ENCODE measurements at places on chromosomes 13 and 19. TPM values are rescaled to one million over a fixed set of nuclear protein-coding genes. Genes with fewer than 3 reads are reported as not detected.

Gene SGCG
- total RNA-seq, result 1.3 TPM

- H3K4me1 ChIP-seq, result peaks cover 19% of the 10 kb centered on the region
- peak overlapping the region; percentile 85 for H3K4me3 ChIP-seq
- peaks cover 13% of the 10 kb centered on the region for H3K36me3 ChIP-seq
- no peak for DNase-seq
Measured at GRCh38 chr19:40444825-40445312, 734 bp upstream of the SERTAD3 start.

- no peak within 1 kb of the TSS for H3K4me3 ChIP-seq
- no peaks in the 10 kb centered on the region for H3K27me3 ChIP-seq
- H3K36me3 ChIP-seq, result no peaks in the 10 kb centered on the region
- DNase-seq, result no peak
- H3K4me1 ChIP-seq, result peaks cover 3% of the 10 kb centered on the region
Measured at GRCh38 chr19:54100561-54100960, at the start of gene OSCAR. OSCAR (minus strand) TSS chr19:54100803; CDS start chr19:54100792, 11 bp downstream.

DNA sequence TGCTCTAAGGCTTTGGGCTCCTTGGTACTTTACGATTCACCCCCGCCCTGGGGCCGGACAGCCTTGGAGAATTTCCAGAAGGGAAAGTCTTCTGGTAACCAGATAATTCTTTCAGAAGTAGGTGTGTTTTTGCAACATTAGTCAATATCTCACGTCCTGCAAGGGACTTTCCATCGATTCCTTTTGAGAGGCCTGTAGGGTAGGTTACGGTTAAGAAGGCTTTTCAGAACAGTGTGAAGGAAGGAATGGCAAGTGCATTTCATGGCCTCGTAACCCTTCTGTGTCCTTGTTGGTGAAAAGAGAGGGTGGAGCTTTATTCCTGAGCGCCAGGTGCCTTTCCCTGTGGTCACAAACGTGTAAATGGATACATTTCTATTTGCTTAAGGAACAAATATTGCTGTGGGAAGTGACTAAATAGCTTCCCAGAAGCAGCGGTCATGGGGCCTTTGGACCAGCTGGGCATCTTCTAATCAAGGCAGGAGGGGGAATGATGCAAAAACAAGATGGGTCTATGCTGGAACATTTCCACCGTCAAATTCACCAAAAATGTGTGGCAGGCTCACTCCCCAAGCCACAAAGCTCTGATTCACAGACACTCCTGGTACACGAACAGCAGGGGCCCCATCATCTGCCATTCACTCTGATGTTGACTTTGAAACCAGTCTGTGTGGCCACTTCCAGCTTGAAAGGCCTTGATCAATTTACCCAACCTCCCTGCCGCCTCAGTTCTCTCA, 99.2 kb downstream of the ANKRD10 start:
- H3K27ac ChIP-seq, result no peak overlapping the region
- no peaks in the 10 kb centered on the region for H3K36me3 ChIP-seq
- H3K4me3 ChIP-seq, result no peak overlapping the region
- DNase-seq, result no peak
- no peaks in the 10 kb centered on the region for H3K4me1 ChIP-seq

Gene CEACAM16
- total RNA-seq, result not detected

Gene LILRB2
- 0.09 TPM for total RNA-seq

DNA sequence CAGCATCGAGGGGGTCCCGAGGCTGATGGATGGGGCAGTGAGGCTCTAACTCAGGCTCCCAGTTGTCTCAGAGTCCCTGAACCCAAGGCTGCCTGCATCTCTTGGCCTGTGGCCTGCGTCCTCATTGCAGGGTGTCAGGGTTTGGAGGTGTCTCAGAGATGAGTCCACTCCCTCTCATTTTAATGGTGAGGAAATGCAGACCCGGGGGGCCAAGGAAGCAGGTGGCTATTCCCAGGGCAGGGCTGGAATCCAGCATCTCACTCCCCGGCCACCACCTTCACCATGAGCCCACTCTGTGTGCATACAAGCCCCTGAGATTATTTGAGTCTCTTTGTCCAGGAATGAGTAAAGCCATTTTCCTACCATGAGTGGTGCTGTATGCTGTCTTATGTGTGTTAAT, 21.4 kb downstream of the TEX29 start:
- peak; percentile 3 for DNase-seq
- no peak overlapping the region for H3K4me3 ChIP-seq
- no peaks in the 10 kb centered on the region for H3K27me3 ChIP-seq
- no peaks in the 10 kb centered on the region for H3K36me3 ChIP-seq
- no peak overlapping the region for H3K27ac ChIP-seq

DNA sequence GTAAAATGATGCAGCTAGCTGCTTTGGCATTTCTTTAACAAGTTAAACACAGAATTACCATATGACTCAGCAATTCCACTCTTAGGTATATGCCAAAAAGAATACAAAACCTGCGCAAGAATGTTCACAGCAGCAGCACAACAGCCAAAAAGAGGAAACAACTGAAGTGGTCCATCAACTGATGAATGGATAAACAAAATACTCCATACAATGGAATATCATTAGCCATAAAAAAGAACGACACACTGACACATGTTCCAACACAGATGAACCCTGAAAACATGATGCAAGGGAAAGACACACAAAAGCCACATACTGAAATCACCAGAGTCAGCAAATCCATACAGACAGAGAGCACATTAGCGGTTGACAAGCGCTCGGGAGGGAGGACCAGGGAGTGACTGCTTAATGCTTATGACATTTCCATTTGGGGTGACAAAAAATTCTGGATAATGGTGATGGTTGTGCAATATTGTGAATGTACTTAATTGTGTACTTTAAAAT, 3.0 kb downstream of the PCID2 start:
- H3K36me3 ChIP-seq, result no peaks in the 10 kb centered on the region
- DNase-seq, result no peak
- no peak overlapping the region for H3K27ac ChIP-seq
- H3K4me3 ChIP-seq, result no peak overlapping the region
- H3K27me3 ChIP-seq, result no peaks in the 10 kb centered on the region
- H3K4me1 ChIP-seq, result no peaks in the 10 kb centered on the region

Gene LRRC4B
- 7.9 TPM for total RNA-seq

- no peaks in the 10 kb centered on the region for H3K4me1 ChIP-seq
- no peak overlapping the region for H3K27ac ChIP-seq
- DNase-seq, result no peak
Measured at GRCh38 chr13:98263841-98264240, 86.8 kb upstream of the RNF113B start.

DNA sequence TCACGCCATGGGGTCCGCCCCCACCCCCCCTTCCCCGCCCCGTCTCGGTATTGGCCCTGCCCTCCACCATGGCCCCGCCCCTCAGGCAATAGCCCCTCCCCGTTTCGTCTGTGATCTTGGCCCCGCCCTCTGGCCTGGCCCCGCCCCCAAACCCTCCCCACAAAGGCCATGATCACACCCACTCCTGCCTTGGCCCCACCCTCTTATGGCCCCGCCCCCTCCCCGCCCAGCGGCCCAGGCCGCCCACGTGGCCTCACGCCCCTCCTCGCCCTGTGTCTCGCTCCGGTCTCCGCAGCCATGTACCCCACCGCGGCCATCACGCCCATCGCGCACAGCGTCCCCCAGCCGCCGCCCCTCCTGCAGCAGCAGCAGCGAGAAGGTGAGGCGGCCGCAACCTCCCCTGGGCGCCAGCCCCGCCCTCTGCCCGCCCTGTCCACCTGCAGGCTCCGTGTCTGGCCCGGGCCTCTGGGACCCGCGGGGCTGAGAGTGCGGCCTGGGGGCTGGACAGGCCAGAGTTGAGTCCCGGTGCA, 61.3 kb downstream of the CELF5 start:
- H3K27ac ChIP-seq, result no peak overlapping the region
- H3K36me3 ChIP-seq, result no peaks in the 10 kb centered on the region
- peak overlapping the region; percentile 21 for H3K4me3 ChIP-seq
- peaks cover 2% of the 10 kb centered on the region for H3K4me1 ChIP-seq
- DNase-seq, result no peak

GRCh38 chr13:19910336-19911072, 47.1 kb upstream of the ZMYM5 start:
- H3K4me1 ChIP-seq, result no peaks in the 10 kb centered on the region
- no peak for DNase-seq
- H3K4me3 ChIP-seq, result no peak overlapping the region
- no peaks in the 10 kb centered on the region for H3K36me3 ChIP-seq
- no peaks in the 10 kb centered on the region for H3K27me3 ChIP-seq

DNA sequence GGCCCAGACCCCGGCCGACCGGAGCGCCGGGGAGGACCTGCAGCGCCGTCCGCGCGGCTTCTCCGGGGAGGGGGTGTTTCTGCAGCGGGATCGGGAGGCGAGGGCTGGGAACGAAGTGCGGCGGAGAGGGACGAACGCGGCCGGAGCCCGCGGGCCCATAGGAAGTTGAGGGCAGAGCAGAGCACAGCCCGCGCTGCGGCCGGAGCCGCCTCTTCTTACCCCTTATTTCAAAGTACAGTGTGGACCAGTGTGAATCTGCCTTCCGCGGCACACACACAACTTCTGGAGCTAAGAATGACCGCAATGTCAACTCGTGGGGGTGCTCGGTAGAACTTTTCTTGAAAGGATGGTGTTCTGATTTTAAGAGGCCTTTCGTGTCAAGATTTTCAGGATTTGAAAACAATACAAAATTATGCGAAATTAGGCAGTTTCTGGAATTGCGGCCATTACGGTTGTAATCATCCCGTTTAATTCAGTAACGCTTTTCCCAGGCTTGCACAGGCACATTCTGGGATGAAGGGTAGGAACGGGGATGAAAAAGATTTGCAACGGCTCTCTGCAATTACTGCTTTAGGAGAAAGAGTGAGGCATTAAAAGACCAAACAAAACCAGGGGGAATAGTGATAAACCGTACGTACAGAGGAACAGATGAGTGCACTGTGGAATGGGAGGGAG, 821 bp downstream of the TDRD3 start:
- DNase-seq, result peak; percentile 43
- H3K4me3 ChIP-seq, result peak overlapping the region; percentile 73
- no peaks in the 10 kb centered on the region for H3K27me3 ChIP-seq
- H3K36me3 ChIP-seq, result no peaks in the 10 kb centered on the region
- peaks cover 13% of the 10 kb centered on the region for H3K4me1 ChIP-seq
- peak overlapping the region; percentile 96 for H3K27ac ChIP-seq

DNA sequence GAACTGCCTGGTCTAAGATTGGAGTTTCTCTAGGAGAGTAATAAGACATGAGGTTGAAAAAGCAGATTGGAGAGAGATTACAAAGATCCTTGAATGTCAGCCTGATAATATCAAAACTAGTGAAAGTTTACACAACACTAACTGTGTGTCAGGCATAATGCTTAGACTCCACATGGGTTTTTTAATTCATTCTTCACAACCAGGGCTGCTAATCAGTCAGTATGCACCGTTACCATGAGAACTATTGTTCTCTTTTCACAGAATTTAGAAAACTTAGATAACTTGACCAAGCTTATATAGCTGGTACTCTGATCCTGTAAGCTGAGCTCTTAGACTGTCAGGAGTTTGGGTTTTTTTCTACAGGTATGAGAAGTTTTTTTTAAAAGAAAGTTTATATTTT, 46.6 kb upstream of the TSC22D1 start:
- no peaks in the 10 kb centered on the region for H3K36me3 ChIP-seq
- no peaks in the 10 kb centered on the region for H3K4me1 ChIP-seq
- DNase-seq, result no peak
- H3K27me3 ChIP-seq, result no peaks in the 10 kb centered on the region
- H3K4me3 ChIP-seq, result no peak overlapping the region

Gene SIGLEC12
- 0.91 TPM for total RNA-seq

GRCh38 chr13:55576389-55576788, 1564.3 kb upstream of the PRR20A start:
- no peaks in the 10 kb centered on the region for H3K4me1 ChIP-seq
- DNase-seq, result no peak
- H3K4me3 ChIP-seq, result no peak overlapping the region
- no peaks in the 10 kb centered on the region for H3K36me3 ChIP-seq
- H3K27ac ChIP-seq, result no peak overlapping the region

Gene TTYH1
- 1.8 TPM for total RNA-seq

- no peak overlapping the region for H3K4me3 ChIP-seq
- no peaks in the 10 kb centered on the region for H3K27me3 ChIP-seq
- H3K4me1 ChIP-seq, result no peaks in the 10 kb centered on the region
Measured at GRCh38 chr13:78712831-78713230, 53.9 kb upstream of the OBI1 start.

GRCh38 chr13:97043302-97043701, 49.0 kb upstream of the OXGR1 start:
- H3K4me1 ChIP-seq, result no peaks in the 10 kb centered on the region
- no peak for DNase-seq
- H3K27me3 ChIP-seq, result no peaks in the 10 kb centered on the region

GRCh38 chr13:104854007-104854406, 1681.5 kb downstream of the EFNB2 start:
- no peak overlapping the region for H3K4me3 ChIP-seq
- H3K27me3 ChIP-seq, result no peaks in the 10 kb centered on the region
- no peak overlapping the region for H3K27ac ChIP-seq
- no peaks in the 10 kb centered on the region for H3K36me3 ChIP-seq

Gene CALR3
- 0.91 TPM for total RNA-seq

- H3K36me3 ChIP-seq, result no peaks in the 10 kb centered on the region
- no peaks in the 10 kb centered on the region for H3K4me1 ChIP-seq
- no peak for DNase-seq
- no peaks in the 10 kb centered on the region for H3K27me3 ChIP-seq
- no peak overlapping the region for H3K4me3 ChIP-seq
- no peak overlapping the region for H3K27ac ChIP-seq
Measured at GRCh38 chr13:25783601-25784024, 268.2 kb downstream of the SHISA2 start.

Gene CHST8
- total RNA-seq, result 1.3 TPM

Gene SYT3
- 4.4 TPM for total RNA-seq

DNA sequence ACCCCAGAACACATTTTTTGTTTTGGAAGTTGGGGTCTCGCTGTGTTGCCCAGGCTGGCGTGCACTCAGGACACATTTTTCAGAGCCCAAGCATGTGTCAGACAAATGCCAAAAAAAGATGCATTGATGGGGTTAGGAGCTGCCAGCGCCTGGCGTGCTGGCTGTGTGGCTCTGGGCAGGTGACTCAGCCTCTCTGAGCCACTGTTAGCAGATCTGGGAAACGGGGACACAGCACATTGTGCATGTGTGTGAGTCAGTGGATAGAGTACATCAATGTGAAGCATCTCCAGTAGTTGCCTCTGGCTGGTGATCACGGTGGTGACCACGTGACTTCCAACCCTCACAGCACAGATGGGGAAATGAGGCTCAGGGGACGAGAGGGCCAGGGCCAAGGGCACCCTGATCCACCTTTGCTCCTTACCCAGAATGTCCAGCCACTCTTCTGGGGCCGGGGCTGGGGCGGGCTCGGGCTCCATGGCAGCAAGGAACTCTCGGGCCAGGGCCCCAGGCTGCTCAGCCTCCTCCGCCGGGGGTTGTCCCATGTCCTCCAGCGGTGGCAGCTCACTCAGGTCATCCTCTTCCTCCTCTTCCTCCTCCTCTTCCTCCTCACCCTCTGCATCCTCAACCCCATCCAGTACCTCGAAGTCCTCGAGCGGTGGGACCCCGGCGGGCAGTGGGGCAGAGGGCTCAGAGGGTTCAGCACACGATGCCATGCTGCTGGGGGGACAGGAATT, 1.9 kb downstream of the FKBP8 start:
- peaks cover 5% of the 10 kb centered on the region for H3K36me3 ChIP-seq
- H3K27me3 ChIP-seq, result no peaks in the 10 kb centered on the region
- H3K4me1 ChIP-seq, result peaks cover 5% of the 10 kb centered on the region
- no peak for DNase-seq
- H3K4me3 ChIP-seq, result no peak overlapping the region

Gene KLK13
- 0.77 TPM for total RNA-seq
